ENCODE measurements at places on chromosomes 4 and X.

GRCh38 chrX:33211356-33212260, at the start of gene DMD:
TSS of gene DMD (minus strand) at chrX:33211549. CDS start at chrX:33211312, 237 bp downstream.
- peak within 1 kb of the TSS; percentile 36 for H3K4me3 ChIP-seq
- no peak within 1 kb of the TSS for H3K27ac ChIP-seq
- H3K27me3 ChIP-seq = no peaks in the 10 kb centered on the region
- H3K36me3 ChIP-seq = no peaks in the 10 kb centered on the region
- H3K4me1 ChIP-seq = no peaks in the 10 kb centered on the region
- DNase-seq = peak; percentile 19

DNA sequence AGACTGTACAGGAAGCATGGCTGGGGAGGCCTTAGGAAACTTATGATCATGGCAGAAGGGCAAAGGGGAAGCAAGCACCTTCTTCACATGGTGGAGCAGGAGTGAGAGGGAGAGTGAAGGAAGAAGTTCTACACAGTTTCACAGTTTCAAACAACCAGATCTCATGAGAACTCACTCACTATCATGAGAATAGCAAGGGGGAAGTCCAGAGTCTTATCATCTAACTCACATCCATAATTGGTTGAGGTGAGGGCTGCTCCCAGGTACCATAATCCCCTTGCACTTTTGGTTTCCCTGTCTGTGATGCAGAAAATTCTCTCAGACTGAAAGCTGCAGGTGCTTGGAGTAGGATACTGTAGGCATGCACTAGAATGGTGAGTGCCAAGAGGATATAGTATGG, 233.8 kb upstream of the CPEB2 start:
- DNase-seq = no peak
- no peaks in the 10 kb centered on the region for H3K27me3 ChIP-seq
- no peak overlapping the region for H3K27ac ChIP-seq
- no peaks in the 10 kb centered on the region for H3K4me1 ChIP-seq
- H3K4me3 ChIP-seq = no peak overlapping the region

DNA sequence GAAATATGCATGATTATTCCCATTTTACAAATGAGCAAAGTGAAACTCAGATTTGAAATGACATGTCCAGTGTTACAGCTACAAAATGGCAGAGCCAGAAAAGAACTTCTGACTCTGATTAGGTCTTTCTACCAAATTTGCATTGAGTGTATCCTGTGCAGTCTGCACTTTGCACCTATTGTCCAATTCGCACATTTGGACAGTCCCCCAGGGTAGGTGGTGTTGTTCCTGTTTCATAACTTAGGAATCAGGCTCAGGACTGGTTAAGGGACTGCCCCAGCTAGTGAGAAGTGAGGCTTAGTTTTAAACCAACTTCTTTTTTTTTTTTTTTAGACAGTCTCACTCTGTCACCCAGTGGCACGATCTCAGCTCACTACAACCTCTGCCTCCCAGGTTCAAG, 137.9 kb upstream of the NALF2 start:
- peaks cover 2% of the 10 kb centered on the region for H3K27me3 ChIP-seq
- no peaks in the 10 kb centered on the region for H3K36me3 ChIP-seq
- H3K4me1 ChIP-seq = no peaks in the 10 kb centered on the region

DNA sequence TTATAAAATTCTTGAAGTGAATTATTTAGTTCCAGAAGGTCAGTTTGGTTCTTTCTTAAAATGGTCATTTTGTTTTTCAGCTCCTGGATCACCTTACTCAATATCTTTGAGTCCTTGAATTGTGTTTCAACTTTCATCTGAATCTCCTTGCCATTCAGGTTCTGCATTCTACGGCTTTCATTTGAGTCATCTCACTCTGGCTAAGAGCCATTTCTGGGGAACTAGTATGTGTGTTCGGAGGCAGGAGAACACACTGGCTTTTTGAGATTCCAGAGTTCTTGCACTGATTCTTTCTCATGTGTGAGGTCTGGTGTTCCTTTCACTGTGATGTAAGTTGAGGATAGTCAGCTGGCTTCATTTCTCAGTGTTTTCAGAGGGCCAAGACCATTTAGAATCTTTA, 708.4 kb upstream of the FRG1 start:
- no peak overlapping the region for H3K4me3 ChIP-seq
- no peak overlapping the region for H3K27ac ChIP-seq
- no peak for DNase-seq
- H3K4me1 ChIP-seq = no peaks in the 10 kb centered on the region

GRCh38 chr4:100609810-100610209, 92.0 kb upstream of the EMCN start:
- H3K27ac ChIP-seq = no peak overlapping the region
- no peaks in the 10 kb centered on the region for H3K27me3 ChIP-seq
- DNase-seq = no peak
- no peaks in the 10 kb centered on the region for H3K36me3 ChIP-seq

DNA sequence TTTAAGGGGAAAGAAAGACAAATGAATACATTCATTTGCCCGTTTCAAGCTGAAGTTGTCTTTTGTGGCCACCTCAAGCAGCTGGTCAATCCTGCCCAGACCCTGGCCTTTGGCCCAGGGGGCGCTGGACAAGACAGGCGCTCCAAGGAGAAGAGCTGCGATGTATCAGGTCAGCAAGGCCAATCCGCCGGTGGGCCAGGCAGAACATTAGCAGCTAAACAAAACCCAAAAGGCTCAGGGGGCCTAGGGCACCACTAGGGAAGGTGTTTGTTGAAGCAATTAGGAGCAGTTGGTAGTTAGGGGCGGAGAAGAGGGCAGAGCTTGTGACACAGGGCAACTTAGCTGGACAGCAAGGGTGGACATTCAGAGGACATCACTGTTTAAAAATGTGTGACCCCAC, 60.8 kb upstream of the TMEM33 start:
- H3K36me3 ChIP-seq = no peaks in the 10 kb centered on the region
- DNase-seq = no peak
- H3K4me3 ChIP-seq = no peak overlapping the region
- no peaks in the 10 kb centered on the region for H3K4me1 ChIP-seq
- peaks cover 69% of the 10 kb centered on the region for H3K27me3 ChIP-seq
- H3K27ac ChIP-seq = no peak overlapping the region

Measured in kidney (tissue), 22 donors.